Breast epithelium (tissue), 4 donors: ENCODE measurements at places on chromosomes 11 and 22. TPM values are rescaled to one million over a fixed set of nuclear protein-coding genes. Genes with fewer than 3 reads are reported as not detected.

Gene SOX6
- 2.0 TPM for total RNA-seq

- no peak for DNase-seq
These were observed 153.8 kb downstream of the CACNA1I start for GRCh38 chr22:39724390-39724789.

- DNase-seq: no peak
These were observed 9.9 kb upstream of the IGLL5 start for GRCh38 chr22:22877523-22878210.

DNA sequence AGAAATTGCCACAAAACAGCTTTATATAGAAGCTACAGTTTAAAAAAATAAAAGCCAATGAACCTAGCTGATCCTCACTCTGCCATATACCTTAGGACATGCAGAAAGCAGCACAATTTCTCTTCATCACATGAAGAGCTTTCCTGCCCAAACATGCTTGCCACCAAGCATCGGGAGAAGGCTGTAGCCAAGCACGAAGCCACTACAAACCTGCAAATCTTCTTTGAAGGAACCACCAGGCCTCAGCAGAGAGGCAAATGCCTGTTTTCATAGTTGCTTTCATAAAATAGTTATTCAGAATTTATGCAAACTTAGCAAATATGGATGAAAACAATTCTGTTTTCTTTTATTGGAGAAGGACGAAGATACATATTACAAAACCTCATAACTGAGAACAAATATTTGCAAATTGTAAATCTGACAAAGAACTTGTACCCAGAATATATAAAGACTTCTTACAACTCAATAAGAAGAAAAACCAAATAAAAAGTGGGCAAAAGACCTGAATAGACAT, 100.3 kb downstream of the RBFOX2 start:
- no peak for DNase-seq

DNA sequence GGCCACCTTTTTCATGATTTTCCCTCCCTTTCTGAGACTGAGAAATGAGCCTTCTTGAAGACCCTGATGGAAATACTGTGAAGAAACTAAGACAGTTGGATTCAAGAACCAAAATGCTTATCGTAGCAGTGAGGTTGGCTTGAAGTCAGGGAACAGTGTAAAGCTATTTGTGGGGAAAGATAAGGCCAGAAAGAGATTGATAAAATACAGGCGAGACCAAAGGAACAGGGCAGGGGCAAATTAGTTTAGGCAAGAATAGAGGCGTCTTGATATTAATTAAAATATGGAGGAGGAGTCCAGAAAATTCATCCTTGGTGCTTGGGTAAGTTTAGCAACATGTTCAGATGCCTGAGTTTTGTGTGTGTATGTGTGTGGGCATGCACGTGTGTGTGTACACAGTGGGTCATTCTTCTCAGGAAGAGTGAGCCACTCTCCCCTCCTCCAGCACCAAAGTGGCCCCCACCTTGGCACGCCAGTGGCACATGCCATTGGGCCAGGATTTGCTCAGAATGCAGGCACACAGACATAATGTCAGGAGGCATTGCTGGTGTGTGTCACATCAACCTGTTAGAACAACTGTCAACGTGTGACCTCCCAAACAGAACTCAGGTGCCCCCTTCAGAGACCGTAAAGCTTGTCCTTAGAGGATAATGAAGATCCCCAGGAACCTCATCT, 3.9 kb upstream of the EHF start:
- DNase-seq: no peak
